Cardiac muscle cell (in vitro differentiated cells and primary cell): ENCODE measurements at places on chromosomes 11 and 22. TPM values are rescaled to one million over a fixed set of nuclear protein-coding genes. Genes with fewer than 3 reads are reported as not detected.

Gene SCGB1D2
- not detected in 2 replicates for polyA plus RNA-seq

Gene ANO1
- polyA plus RNA-seq, result 0.09 TPM in 1 of 2 replicates, not detected in the other

Gene FSHB
- polyA plus RNA-seq, result not detected in 2 replicates

Gene PRR33
- not detected in 2 replicates for polyA plus RNA-seq
